ENCODE measurements at places on chromosomes 16 and 17. TPM values are rescaled to one million over a fixed set of nuclear protein-coding genes. Genes with fewer than 3 reads are reported as not detected.

DNA sequence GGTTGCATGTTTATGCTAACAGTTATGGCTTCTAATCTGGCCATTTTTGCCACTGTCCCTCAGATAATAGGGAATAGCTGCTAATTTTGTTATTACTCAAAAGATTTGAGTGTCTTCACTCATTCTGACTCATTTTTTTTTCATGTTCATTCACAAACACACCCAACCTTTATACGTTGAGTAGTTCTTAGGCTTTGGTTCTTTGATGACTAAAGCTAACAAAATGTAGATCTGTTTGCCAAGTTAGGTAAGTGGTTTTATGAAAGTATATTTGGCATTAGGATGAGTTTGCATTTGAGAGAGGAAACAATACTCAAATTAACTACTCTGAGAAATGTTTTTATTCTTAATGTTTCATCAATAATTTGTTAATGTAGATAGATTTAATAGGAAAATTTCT lies 3.6 kb downstream of the MAP2K4 start:
- peak; percentile 90 for DNase-seq

GRCh38 chr17:12512694-12513355 lies 152.9 kb upstream of the MYOCD start:
- no peak for DNase-seq

- DNase-seq, result no peak
These were observed 542.0 kb downstream of the WWOX start for GRCh38 chr16:78641433-78641832.

DNA sequence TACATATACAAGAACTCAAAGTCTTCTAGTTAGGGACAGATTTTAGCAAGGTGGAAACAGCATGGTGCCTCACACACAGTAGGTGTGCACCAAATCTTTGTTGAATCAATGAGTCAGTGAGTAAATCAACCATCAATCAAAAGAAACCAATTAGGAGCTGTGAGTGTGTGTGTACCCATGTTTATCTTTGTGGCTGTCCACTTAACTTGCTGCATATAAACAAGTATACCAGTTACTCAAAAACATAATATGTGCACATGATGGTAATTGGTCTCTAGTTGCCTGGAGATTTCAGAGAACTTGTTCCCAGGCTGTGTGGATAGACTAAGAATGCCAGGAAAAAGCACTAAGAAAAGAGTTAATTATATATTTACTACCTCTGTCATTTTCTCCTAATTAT lies 272.2 kb upstream of the CCL2 start:
- no peak for DNase-seq

- no peak for DNase-seq
These were observed 110.3 kb downstream of the TOX3 start for GRCh38 chr16:52436339-52437276.

GRCh38 chr16:47538472-47538871 lies 77.3 kb downstream of the PHKB start:
- DNase-seq, result no peak

DNA sequence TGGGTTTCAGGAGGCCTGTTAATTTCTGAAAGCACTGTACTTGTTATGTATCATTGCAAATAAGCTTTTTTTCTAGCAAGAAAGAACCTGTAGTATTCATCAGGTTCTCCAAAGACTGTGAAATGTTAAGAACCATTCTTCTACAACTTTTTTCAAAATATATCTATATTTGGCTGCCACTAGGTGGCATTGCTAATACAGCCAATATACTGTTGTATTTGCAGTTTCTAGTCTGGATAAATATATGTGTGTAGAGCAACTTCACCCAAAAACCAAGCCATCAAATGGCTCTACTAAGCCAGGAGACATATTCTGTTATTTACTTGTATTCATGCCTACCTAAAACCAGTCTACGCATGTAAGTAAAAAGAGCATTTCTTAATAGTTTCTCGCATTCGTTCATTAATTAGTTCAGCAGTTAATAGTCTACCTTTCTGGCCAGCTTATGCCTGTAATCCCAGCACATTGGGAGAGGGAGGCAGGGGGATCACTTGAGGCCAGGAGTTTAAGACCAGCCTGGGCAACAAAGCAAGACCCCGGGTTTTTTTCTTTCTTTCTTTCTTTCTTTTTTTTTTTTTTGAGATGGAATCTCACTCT lies 39.5 kb downstream of the VMP1 start:
- no peak for DNase-seq

DNA sequence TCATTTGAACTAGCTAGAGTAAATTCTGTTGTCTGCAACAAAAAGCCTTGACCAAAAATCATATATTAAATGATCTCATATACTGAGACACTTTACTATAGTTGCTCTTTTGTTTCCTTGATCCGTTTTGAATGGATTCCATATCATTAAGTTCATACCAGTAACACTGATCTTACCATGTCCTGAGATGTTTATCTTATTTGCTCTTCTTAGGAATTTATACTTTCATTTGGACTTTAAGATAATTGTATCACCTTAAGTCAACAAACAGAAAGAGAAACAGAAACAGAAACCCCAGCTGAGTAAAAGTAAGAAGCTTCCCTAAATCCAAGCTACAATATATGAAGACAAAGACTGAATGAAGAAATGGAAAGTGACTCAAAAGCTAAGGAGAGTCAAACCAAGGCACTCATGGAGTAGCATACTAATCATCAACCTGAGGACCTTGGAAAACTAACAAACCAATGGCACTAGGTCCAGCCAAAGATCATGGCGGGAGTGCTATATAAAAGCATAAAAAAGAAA lies 106.5 kb upstream of the COX10 start:
- no peak for DNase-seq

- DNase-seq, result no peak
These were observed 152.7 kb upstream of the GNAO1 start for GRCh38 chr16:56038564-56039098.

Gene LYRM1
- total RNA-seq, result 52.8 TPM

Gene TBX2
- total RNA-seq, result 1.8 TPM
